ENCODE measurements at places on chromosomes 5 and 9.
A peak's percentile ranks its signal among the peaks of the same experiment; 100 is the strongest.

DNA sequence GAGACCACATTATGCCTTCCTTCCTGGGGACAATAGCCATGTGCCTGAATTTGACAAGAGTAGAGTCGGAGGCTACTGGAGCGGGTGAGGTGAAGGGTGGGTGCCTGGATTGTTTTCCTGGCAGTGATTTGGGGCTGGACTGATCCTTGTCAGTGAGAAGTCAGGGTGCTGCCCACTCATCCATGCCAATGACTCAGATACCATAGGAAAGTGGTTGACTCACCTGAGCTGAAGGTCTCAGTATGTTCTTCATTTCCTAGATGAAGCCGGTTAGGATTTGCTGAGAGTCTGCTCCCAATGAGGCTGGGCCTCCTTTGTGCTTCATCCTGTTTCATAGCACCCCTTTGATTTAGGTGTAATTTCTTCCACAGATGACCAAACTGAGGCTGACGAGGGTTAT lies 366.0 kb downstream of the KDM4C start:
- DNase-seq, result no peak

DNA sequence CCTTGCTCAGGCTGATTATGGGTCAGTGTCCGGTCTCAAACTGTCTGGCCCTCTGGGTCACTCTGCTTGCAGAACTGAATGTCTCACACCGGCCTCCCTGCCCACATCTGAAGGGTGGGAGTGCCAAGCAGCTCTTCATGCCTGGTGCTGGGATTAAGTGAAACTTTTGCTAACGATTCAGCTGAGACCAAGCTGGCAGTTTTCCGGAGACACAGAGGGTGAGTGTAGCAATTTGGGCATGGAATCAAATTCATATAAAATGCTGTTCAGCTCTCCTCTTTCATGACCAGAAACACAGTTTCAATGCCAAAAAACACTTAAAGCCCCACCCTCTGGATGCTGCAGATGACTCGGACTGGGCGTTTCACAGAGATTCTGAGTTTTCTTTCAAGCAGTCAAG lies 207.5 kb downstream of the NXNL2 start:
- peak; percentile 94 for DNase-seq

DNA sequence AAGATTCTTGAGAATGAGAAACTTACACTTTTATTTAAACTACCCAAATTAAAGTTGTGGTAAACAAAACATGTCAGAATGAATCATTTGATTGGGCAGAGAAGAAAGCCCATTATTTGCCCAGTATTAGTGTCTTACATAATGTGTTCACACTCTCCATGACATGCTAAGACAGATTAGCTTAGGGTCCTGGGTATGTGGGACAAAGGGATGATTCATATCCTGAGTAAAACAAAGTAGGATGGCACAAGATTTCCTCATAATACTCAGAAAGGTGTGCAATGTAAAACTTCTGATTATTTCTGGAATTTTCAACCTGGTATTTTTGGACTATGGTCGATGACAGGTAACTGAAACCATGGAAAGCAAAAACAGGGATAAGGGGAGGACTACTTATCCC lies 183.9 kb upstream of the POU5F2 start:
- no peak for DNase-seq

DNA sequence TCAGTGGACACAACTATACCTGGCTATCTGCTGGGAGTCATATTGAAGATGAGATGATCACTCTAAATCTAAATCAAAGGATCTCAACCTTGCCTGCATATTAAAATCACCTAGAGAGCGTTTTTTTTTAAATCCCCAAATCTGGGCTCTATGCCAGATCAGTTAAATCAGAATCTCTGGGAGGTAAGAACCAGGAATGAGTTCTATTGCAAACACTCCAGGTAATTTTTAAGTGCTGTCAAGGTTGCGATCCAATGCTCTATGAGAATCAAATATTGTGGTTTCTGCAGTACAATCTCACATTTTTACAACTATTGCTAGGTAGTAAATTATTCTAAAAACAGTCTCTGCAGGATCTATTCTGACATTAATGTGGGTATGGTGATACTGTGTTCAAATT lies 202.3 kb upstream of the OR13F1 start:
- DNase-seq, result no peak

DNA sequence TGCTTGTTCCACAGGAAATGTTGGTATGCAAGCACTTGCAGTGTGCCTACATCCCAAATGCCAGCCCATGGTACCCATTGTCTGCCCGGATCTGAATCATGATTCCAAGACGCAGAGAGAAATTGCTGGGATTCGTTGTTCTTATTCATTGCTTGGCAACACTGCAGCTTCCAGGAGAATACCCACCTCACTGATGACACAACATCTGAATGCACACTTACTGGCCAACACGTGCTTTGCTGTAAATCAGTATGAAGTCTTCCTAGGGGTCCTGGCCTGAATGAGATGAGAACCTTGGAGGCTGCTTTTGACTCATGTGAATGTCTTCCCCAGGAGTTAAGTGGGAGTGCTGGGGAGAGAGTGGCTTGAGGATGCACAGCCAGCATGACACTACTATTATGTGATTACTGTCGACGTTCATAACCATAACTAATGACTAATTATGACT lies 11.6 kb downstream of the SRD5A1 start:
- no peak for DNase-seq

DNA sequence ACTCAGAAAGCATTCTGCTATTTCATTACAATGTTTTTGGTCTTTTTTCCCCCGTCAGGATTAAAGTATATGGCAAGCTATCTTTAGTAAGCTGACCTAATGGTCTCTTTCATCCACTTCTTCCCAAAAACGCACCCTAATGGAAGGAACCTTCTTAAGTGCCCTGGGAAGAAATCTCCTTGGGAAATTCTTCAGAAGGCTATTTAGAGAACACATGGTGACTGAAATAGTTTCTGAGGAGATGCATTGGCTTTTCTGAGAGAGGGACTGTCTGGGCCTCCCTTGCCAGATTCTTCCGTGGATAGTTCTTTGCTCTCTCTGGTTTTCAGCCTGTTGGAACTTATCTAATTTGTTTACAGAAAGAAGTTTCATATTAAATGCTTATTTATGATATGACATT lies 524.1 kb upstream of the MEF2C start:
- peak; percentile 44 for DNase-seq

GRCh38 chr5:142797420-142797819 lies 27.2 kb downstream of the ARHGAP26 start:
- no peak for DNase-seq

DNA sequence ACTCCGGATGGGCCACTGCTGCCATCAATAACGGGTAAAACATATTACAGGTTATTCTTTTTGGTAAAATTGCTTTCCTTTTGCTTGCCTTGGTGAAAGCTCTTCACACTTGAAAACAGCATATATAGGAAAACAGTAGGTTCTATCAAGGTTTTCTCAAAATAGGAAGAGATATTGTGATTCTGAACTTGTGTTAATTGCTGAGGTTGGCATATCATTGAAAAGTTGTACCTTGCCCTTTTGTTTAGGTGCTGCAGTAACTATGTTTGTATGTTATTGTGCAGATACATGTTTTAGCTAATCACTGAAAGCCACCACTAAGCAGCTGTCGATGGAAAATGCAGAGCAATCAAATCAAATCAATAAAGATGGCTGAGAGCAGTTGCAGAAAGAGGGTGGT lies 78.0 kb upstream of the C6 start:
- DNase-seq, result no peak

DNA sequence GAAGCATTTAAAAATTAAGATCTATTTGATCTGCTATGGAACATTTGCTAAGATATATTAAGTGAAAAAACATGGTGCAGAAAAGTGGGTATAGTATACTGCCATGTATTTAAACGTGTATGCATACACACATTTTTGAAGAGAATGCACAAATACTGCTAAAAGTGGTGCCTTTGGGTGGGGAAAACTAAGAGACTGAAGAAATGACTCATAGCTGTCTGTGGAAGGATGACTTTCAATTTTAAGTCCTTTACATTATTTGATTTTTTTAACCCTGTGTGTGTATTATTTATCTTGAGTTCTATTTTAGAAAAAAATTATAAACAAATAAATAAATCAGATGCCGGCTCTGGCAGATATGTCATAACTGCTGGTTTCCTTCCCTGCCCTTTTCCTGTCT lies 120.7 kb upstream of the SLIT3 start:
- DNase-seq, result no peak

Measured in umbilical cord (tissue), 2 donors.